Stimulated activated CD8-positive, alpha-beta memory T cell treated with anti-CD3 and anti-CD28 coated beads, Interleukin-2, amount 100 ng/mL, for 1 hour (primary cell): ENCODE measurements at places on chromosomes 6 and 20.

- DNase-seq: no peak
Measured at GRCh38 chr20:24350923-24351368, 118.5 kb upstream of the SYNDIG1 start.

DNA sequence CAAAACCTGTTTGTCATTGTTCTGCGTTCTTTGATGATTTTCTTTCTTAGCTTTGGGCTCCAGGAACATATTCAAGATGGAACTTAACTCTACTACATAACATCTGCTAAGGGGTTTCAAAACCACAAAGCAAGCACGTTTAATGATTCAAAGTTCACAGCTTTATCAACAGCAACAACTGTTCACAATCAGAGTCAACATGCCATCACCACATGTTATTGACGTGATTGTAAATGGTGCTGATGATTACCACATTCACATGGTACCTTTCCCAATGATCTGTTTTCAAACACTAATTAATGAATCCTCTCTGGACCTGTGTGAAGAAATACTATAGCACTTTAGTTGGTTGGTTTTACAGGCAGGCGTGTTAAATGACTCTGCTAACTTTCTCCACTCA lies 180.6 kb upstream of the CEP162 start:
- no peak for DNase-seq

GRCh38 chr20:7505835-7506221 lies 434.4 kb downstream of the HAO1 start:
- DNase-seq: no peak

- DNase-seq: no peak
Measured at GRCh38 chr6:35486005-35486925, 10.6 kb downstream of the TEAD3 start.

DNA sequence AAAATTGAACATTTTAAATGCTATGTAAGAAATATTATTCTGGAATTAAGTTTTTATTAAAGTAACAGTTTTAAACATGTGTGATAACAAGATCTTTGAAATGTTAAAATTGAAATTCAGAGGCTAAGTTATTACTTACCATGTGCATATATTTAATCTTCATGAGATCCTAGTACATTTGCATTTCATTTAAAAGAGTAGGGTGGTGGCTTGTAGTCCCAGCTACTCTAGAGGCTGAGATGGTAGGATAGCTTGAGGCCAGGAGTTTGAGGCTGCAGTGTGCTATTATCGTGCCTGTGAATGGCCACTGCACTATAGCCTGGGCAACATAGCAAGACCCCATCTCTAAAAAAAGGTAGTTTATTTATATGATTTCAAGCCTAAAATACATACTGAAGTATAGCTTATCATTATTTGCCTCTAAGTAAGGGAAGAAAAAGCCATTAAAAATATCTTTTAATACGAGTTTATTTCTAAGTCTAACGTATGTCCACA lies 3.0 kb downstream of the CCR6 start:
- no peak for DNase-seq

DNA sequence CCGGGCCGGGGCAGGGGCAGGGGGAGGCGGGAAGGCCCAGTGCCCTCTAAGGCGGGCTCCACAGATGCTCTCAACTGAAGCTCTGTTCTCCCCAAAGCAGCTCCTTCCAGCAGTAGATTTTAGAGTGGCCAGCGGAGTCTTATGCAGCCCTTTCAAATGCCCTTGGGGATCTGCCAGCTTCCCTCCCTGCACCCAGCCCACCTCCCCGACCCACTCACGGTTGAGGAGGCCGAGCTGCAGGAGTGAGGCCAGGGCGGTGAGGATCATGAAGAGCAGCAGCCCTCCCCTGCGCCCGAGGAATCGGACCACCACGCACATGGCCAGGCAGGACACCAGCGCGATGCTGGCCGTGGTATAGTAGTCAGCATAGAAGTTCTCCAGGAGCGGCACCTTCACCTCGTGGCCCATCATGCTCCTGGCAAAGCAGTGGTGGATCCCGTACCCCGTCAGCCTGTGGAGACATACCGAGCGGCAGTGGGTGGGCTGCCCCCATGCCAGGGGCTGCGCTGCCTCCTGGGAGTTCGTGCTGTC lies 28.0 kb downstream of the PSMG4 start:
- DNase-seq: no peak

GRCh38 chr6:170108890-170109587 lies 181.8 kb downstream of the DLL1 start:
- DNase-seq: no peak

GRCh38 chr20:3731944-3732326 lies 550 bp upstream of the HSPA12B start:
- no peak for DNase-seq

GRCh38 chr6:89284963-89285735 lies 29.9 kb downstream of the GABRR2 start:
- no peak for DNase-seq

DNA sequence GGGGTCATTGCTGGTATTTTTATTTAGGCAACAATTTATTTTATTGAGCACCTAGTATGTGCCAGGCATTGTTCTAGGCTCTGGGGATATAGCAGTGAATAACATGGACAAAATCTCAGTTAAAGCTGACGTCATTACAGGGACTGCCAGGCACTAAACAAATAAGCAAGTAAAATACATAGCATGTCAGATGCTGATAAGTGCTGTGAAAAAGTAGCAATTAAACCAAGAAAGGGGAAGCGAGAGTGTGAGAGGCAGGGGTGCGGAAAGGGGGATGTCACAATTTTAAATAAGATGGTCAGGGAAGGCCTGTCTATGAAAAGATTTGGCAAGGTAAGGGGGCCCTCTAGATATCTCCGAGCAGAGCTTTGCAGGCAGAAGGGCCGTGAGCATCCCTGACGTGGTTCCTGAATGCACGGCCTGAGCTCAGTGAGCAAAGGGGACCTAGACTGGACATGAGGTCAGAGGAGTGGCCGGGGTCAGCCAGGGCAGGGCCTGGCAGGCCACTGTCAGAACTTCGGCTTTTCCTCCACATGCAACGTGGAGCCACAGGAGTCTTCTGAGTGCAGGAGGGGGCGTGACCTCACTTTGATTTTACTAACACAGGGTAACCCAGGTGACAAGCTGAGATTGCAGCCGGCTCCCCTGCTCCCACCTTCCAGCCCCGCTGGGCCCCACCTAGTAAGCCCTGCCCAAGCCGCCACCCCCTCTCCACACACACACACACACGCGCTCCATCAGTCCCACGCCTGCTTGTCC lies 24.2 kb upstream of the SIRPA start:
- no peak for DNase-seq

GRCh38 chr6:62971976-62972658 lies 239.2 kb upstream of the FKBP1C start:
- DNase-seq: no peak

DNA sequence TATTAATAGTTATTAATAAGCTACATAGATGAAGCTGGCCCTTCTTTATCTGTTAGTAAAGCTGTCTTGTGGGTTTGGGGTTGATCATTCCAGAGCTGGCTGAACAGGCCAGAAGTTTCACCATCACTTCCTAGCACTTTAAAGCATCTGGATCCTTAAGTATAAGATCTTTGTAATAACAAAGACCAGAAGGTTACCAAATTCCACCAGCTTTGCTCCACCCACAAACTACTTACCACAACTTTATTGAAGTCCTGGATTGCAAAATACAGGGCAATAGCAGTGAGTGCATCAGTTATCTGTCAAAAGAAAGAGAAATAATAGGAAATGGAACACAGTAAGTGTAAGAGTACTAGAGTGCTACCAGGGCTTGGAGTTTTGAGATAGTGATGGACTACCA lies 33.0 kb downstream of the PIGU start:
- DNase-seq: no peak

- DNase-seq: no peak
Measured at GRCh38 chr6:54206510-54206909, 95.3 kb downstream of the MLIP start.

- DNase-seq: no peak
Measured at GRCh38 chr6:50451826-50452400, 261.4 kb upstream of the TFAP2D start.

GRCh38 chr20:3572151-3572550 lies 91.0 kb downstream of the GFRA4 start:
- no peak for DNase-seq

DNA sequence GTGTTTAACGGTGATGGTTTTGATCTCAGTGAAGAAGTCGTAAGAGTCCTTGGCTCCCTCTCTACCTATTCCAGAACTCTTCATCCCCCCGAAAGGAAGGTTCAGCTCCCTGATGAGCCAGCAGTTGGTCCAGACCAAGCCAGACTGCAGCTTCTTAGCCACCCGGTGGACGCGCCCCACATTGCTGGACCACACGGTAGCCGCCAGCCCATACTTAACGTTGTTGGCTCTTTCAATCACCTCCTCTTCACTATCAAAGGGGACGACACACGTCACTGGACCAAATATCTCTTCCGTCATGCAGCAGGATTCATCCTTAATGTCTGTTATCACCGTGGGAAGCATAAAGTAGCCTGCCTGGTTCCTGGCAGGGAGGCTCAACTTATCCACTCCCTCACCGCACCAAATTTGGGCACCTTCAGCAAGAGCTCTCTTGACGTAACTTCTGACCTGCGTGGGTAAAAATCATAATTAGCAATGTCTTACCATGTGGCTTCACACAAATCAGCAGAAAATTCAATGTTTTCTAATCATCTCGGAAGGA lies 31.4 kb downstream of the ALDH8A1 start:
- no peak for DNase-seq

- no peak for DNase-seq
Measured at GRCh38 chr6:45434381-45434700, 56.6 kb upstream of the SUPT3H start.

DNA sequence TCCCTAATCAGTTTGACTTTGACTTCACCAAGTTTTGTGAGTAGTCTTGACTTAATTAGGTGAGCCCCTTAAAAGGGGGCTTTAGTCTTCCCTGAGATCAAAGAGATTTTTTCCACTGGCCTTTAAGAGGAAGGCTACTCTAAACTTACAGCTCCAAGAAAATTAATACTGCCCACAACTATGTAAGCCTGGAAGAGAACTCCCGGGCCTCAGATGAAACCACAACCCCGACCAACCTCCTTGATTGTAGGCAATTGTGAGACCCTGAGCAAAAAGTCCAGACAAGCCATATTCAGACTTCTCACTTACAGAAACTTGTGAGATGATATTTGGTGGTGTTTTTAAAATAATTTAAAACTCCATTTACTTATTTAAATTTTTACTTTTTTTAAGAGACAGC lies 18.1 kb downstream of the SNX3 start:
- DNase-seq: no peak

GRCh38 chr6:128305976-128306375 lies 214.4 kb downstream of the PTPRK start:
- DNase-seq: no peak

DNA sequence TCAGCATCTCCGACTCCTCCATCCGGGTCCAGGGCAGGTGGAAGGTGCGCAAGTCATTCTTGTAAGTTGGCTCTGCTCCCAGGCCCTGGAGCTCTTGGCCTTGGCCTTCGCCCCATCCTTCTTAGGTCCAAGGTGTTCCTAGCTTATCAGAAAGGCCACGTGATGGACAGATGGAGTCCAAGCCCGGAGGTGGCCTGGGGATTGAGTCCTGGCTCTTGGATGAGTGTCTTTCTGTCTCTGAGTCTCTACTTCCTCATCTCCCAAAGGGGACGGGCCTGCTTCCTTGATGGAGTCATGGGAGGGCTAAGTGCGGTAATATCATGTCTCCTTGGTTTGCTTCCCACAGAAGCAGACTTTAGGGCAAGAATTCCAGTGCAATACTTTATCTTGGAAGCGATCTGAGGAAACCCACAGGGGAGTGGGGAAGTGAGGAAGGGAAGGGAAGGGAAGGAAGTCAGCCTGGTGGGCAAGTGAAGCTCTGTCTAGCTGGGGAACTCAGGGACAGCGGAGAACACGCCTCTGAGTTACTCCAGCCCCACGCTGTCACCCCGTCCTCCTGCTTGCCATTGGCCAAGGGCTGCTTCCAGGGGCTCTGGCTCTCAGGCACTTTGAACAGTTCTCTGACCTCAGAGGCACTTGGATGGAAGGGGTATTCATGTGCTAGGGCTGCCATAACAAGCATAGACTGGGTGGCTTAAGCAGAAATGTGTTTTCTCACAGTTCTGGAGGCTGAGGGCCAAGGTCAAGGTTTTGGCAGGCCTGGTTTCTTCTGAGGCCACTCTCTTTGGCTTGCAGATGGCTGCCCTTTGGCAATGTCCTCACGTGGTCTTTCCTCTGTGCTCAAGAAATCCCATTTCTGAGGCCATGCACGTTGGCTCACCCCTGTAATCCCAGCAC lies 4.8 kb downstream of the LBP start:
- DNase-seq: no peak
